GM19239 (cell line): ENCODE measurements at places on chromosomes 12 and 14.
A peak's percentile ranks its signal among the peaks of the same experiment; 100 is the strongest.

DNA sequence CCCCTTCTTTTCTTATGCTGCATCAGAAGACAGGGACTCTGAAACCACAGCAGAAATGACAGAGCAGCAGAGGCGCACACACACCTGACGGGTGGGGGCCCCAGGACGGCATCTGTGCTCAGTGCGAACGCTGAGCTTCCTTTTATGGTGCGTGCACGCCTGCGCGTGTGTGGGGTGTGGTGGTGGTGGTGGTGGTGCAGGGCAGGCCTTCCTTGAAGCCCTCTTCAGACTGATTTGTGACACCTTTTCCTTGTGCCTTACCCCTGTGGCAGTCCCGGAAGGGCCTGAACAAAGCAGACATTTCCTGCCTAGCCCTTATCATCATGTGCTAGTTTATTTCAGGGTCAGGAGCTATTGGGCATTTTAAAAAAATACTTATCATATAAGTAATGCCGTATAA lies 75.7 kb downstream of the TSPAN9 start:
- no peak for DNase-seq

- DNase-seq, result no peak
Observed at GRCh38 chr14:35741345-35742031, 67.6 kb downstream of the RALGAPA1 start.

GRCh38 chr12:23569356-23569755 lies 380.1 kb downstream of the SOX5 start:
- DNase-seq, result no peak

- DNase-seq, result no peak
Observed at GRCh38 chr12:27511031-27511722, 12.8 kb upstream of the PPFIBP1 start.

DNA sequence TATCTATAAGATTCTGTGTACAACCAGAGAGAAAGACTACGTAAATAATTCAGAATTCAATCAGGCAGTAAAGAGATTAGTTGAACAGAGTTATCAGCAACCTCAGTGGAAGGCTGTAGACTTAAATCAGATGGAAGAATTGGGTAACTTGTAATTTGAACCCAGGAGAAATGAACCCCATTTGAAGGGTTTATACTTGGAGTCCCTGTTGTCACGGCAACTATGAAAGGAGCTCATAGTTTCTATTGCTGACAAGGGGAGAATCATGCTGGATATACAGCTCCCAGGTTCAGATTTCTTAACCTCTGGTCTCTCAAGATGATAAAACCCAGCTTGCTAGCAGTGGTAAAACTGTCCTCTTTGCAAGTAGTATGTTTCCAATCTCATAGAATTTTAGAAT lies 54.4 kb upstream of the BMP4 start:
- DNase-seq, result no peak

DNA sequence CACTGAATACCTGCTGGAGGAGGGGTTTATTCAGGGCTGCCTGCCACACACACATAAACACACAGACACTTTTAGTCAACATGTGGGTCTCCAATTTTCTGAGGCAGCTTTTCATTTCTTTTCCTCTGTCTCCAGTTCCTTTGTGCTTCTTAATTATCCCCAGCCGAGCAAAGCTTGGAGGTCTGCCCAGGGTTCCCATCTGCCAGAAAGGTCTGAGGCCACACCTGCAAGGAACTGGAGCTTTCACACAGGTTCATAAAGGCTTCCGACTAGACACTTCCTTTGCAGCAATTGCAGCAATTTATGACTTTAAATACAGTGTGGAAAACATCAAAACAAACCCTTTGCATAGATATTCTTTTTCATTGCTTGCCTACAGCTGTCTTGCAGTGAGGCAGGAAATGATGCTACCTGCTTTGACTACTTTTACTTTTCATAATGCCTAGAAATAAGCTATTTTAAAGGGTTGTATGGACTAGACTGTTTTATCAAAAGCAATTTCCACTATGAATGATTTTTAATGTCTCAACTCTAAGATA lies 1318.9 kb downstream of the AACS start:
- DNase-seq, result no peak

GRCh38 chr12:2687726-2688125 lies 107.0 kb upstream of the FKBP4 start:
- DNase-seq, result no peak

DNA sequence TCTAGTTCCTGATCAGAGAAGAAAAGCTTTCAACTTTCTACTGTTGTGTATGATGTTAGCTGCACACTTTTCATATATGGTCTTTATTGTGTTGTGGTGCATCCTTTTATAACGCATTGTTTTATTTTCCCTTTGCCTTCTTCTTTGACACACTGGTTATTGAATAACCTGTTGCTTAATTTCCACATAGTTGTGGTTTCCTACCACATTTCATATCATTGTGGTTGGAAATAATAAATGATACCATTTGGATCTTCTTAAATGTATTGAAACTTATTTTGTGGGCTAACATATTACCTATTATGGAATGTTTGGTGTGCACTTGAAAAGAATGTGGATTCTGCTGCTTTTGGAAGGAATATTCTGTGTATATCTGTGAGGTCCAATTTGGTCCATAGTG lies 64.9 kb downstream of the GPHN start:
- no peak for DNase-seq

DNA sequence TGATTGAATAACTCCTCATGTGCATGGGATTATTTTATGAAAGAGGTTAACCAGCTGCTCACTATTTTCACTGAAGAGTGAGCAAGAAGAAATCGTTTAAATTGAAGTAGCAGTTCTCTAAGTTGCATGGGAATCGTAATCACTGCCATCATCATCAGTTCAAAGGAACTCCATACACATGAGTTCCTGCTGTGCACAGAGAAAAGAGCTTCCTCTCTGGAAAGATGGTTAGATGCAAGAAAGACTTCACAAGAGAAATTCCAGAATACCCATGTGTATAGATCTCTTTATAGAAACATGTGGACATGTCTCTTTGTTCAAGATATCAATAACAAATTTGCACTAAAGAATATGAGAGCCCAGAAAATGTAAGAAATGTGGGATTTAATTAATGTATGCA lies 291.3 kb downstream of the PDZRN4 start:
- DNase-seq, result no peak

DNA sequence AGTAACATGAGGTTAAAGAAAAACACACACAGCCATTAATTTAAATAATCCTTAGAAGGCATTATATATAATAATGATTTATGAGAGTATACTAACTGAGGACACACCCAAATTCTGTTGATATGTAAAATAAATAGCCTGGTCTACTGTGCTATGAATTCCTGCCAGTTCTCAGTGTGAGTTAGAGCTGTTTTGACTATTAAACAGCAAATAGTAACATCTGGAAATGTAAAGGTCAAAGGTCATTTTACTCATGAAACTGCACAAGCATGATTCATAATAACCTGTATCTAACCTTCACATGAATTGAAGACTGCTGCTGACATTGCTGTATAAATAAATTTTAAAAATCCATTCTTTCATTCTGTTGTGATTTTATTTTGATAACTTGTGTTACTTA lies 966.7 kb downstream of the SLC6A15 start:
- no peak for DNase-seq

GRCh38 chr12:65926119-65926908 lies 102.0 kb downstream of the HMGA2 start:
- DNase-seq, result no peak

DNA sequence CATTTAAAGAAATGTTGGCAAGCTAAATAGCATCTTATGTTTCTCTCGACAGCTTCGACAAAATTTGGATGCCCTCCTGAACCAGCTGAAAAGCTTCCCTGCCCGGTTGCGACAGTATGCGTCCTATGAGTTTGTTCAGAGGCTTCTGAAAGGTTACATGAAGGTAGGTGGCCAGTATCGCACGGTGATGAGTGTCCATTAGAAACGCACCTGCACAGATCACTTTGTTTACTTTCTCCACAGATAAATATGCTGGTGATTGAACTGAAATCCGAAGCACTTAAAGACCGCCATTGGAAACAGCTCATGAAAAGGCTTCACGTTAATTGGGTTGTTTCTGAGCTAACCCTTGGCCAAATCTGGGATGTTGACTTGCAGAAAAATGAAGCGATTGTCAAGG lies 36.5 kb downstream of the DYNC1H1 start:
- DNase-seq, result no peak

DNA sequence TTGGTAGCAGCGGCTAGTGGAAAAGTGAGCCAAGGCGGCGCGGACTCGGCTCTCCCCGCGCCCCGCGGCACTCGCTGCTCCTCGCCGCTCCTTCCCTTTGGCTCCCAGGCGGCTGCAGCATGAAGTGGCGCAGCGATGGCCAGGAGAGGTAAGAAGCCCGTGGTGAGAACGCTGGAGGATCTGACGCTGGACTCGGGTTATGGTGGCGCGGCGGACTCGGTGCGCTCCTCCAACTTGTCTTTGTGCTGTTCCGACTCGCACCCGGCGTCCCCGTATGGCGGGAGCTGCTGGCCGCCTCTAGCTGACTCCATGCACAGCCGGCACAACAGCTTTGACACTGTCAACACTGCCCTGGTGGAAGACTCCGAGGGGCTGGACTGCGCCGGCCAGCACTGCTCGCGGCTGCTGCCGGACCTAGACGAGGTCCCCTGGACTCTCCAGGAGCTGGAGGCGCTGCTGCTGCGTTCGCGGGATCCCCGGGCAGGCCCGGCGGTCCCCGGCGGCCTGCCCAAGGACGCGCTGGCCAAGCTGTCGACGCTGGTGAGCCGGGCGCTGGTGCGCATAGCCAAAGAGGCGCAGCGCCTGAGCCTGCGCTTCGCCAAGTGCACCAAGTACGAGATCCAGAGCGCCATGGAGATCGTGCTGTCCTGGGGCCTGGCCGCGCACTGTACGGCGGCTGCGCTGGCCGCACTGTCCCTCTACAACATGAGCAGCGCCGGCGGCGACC lies 225.6 kb upstream of the CRY1 start:
- DNase-seq, result no peak

DNA sequence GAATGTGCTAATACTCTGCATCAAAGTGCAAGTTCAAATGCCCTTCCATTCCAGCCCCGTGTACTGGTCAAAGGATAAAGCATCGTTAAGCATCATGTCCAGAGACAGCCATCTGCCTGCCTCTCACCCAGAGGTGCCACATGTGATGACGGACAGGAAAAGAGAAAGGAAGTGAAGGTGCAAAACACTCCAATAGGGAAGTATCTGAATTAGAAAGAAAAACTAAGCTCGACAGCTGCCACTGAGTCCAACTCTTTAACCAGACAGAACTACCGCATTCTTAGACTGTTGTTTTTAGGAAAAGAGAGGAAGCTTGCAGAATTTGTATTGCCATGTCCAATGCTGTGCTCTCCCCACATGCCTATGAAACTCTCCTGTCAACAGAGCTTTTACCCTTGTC lies 465.0 kb upstream of the SOX5 start:
- DNase-seq, result no peak

GRCh38 chr14:50725761-50726160 lies 57.7 kb upstream of the SAV1 start:
- DNase-seq, result no peak

DNA sequence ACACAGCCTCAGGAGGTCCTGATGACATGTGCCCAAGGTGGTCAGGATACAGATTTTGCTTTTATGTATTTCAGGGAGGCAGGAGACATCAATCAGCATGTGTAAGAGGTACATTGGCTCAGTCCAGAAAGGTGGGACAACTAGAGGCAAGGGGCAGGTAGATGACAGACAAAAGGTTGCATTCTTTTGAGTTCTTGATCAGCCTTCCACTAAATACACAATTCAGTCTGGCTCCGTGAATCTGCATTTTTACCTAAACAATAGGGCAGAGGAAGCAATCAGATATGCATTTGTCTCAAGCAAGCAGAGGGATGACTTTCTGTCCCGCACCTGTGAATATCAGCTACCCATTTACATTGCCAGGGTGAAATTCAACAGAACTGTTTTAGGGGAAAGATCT lies 178.6 kb downstream of the KSR2 start:
- DNase-seq, result no peak

GRCh38 chr12:12682284-12682683 lies 13.7 kb downstream of the GPR19 start:
- no peak for DNase-seq

DNA sequence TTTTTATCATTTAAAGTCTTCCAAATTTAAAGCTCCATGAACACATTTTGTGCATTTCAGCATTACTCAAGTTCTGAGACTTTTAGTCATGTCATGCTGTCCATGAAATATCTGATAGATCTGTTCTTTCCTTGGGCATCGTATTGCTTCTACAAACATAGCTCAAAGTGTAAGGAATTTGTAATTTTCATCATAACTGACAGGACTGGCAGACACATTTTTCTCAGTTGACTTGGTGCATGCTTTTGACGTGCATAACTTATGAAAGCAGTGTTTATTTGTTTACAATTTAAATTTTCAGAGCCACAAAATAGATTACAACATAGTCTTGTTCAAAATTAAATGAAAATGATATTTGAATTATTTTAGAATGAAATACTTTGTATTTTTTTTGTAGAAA lies 812.1 kb upstream of the NOVA1 start:
- no peak for DNase-seq

- no peak for DNase-seq
Observed at GRCh38 chr12:132529906-132530305, 40.0 kb downstream of the FBRSL1 start.

DNA sequence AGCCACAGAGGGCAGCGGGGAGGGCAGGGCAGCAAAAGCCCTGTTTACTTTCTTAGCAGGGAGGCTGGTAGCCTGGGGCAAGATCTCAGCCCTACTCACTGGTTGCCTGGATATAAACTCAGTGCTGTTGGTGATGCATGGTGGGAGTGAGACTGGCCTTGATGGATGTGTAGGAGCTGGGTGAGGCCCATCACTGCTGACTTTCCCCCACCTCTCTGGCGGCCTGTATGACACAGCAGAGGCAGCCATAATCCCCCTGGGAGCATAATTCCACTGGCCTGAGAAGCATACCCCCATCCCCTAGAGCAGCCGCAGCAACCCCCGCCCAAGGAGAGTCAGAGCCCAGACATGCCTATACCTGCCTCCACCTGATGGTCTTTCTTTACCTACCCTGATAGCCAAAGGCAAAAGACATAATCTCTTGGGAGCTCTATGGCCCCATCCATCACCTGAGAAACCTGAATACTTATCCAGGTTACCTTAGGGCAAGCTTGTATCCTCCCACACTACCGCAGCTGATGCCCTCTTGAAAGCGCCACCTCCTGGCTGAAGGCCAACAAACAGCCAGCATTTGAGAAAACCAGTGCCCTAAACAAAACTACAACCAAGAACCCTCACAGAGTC lies 59.3 kb downstream of the DNAI7 start:
- no peak for DNase-seq

- DNase-seq, result no peak
Observed at GRCh38 chr14:59278111-59278510, 89.6 kb downstream of the DAAM1 start.

GRCh38 chr14:78758333-78758732 lies 588.2 kb downstream of the NRXN3 start:
- DNase-seq, result peak; percentile 2

DNA sequence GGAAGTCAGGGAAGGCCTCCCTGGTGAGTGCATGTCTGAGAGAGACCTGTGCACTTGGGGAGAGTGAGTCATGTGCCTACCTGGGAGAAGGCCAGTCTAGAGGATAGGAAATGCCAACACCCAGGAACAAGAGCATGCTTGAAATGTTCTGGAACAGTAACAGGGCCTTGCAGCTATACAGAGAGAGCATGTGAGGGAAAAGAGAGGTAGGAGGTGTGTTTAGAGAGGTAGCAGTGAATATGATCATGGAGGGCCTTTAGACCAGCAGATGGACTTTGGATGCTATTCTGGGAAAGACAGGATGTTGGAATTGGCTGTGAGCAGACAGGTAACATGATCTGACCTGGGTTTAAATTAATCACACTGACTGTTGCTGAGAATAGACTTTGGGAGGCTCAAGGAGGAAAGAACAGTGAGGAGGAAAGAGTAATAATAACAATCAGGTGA lies 1143.6 kb downstream of the FLRT2 start:
- DNase-seq, result no peak
